MV-4-11 (cell line): ENCODE measurements at places on chromosomes 7 and 10.

DNA sequence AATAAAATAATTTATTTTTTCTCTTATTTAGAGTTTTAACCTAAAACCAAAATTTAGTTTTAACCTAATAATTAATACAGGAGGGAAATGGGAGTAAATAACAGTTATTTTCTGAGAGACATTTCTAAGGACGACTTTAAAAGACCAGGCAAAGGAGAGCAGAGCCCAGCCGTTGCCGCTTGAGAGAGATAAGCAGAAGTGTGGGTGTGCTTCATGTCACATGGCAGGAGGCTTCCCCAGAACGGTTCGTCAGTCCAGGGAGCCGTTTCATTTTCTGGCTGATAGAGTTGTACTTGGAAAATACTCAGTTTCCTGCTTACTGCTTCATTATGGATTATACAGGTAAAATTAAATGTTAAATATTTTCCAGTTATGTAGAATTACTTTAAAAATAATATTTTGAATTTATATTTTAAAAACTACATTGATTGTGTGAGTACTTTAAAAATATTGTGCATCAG, 61.4 kb downstream of the ST7 start:
- peak; percentile 65 for DNase-seq

DNA sequence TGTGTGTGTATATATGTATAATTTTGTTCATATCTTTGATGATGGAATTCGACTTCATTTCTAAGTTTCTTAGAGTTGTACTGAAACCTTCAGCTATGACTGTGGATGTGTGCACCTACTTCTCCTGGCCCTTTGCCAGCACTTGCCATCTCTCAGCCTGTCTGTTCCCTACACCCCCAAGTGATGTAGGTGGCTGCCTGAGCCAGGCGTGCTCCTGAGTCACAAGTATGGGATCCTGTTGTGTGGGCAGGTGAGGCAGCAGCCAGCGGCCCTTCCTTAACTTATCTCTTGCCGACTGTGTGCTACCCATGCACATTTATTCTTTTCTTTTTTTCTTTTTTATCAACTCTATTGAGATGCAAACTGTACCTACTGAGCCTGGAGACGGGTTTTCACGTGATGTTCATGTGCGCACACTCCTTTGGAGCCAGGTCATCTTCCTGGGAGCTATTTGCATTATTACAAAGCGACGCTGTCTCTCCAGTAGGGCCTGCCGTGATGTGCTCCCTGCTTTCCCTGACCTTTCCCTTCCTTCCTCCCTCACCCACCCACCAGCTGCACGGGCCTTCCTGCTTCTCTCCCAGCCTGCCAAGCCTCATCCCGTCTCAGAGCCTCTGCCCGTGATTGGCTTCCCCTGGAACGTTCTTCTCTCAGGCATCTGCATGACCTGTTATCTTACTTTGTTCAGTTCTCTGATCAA, 31.3 kb upstream of the GALNT11 start:
- DNase-seq: no peak

GRCh38 chr10:125859128-125859817, 21.8 kb downstream of the DHX32 start:
- DNase-seq: no peak

GRCh38 chr10:77667426-77668324, 30.1 kb upstream of the KCNMA1 start:
- peak; percentile 4 for DNase-seq

GRCh38 chr7:148242294-148242821, 348.2 kb upstream of the C7orf33 start:
- peak; percentile 44 for DNase-seq

GRCh38 chr10:24884793-24885192, 67.6 kb downstream of the PRTFDC1 start:
- no peak for DNase-seq

- no peak for DNase-seq
Measured at GRCh38 chr10:103711351-103711994, 143.9 kb downstream of the SH3PXD2A start.

DNA sequence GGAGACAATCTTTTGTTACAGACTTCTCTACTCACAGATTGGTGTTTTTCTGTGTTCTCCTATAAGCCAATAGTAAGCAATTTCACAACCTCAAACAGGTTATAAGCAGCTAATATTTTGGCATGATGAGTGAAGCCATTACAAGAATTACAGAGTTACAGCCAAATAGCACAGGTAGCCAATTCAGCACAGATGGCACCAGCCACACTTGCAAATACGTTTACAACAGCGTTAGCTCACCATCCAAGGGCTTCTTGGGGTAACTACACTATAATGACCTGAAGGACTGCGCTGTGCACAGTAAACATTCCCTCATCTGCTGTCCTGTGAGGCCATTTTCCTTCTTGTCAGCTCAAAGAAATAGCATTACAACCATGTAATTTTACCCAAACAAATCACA, 428.6 kb downstream of the TCERG1L start:
- no peak for DNase-seq

GRCh38 chr7:143391462-143392404, 10.6 kb downstream of the ZYX start:
- no peak for DNase-seq

GRCh38 chr10:91002656-91003055, 81.8 kb upstream of the ANKRD1 start:
- DNase-seq: no peak

DNA sequence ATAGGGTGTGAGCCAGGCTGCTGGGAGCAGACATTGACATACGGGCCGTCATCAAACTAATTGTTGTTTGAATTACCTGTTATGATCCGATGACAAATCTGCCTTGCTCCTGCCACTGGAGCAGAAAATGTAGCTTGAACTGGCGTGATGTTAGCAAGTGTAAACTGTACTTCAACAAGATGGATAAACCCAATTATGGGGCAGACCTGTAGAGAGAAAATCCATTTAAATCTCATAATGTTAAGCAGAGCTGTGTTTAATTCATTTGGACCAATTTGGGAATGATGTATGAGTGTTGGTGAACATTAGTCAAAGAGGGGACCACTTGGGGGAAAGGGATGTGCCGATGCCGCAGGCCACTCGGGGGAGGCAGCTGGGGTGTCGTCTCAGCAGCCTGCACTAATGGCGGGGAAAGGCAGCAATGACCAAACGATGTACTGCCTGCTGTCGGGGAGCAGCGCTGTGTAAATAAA, 27.4 kb downstream of the TCF7L2 start:
- DNase-seq: no peak

GRCh38 chr7:7761974-7762779, 43.8 kb upstream of the RPA3 start:
- no peak for DNase-seq

DNA sequence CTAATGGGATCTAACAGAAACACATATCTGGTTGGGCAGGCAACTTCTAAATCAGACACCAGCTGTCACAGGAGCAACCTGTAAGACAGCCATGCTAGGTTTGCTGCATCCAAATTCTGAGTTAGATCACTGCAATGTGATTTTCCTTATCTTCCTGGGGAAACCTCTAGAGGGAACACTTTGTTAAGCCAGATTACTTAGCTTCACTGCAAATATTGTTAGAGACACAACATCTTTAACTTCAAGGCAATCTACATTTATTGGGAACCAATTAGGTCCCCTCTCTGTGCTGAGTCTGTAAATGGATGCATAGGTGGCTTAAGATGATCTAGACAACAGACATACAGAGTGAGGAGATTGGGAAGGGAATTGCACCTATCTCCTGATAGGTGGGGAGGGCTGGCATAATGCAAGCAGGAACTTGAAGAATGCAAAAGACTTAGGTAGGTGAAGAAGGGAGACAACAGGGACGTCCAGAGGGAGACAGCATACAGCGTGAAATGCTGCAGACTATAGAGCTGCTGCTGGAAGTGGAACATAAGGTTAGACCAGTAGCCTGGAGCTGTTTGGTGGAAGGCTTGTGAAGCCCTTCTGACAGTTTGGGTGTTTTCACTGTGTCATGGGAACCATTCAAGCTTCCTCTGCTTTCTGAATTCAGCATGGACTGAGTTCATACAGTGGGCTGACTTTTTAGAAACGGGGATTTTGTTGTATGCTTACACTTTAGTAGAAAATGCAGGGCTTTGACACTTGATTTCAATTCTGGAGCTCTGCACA, 109.8 kb upstream of the ELMO1 start:
- no peak for DNase-seq

GRCh38 chr7:113004726-113005454, 81.7 kb downstream of the GPR85 start:
- no peak for DNase-seq

DNA sequence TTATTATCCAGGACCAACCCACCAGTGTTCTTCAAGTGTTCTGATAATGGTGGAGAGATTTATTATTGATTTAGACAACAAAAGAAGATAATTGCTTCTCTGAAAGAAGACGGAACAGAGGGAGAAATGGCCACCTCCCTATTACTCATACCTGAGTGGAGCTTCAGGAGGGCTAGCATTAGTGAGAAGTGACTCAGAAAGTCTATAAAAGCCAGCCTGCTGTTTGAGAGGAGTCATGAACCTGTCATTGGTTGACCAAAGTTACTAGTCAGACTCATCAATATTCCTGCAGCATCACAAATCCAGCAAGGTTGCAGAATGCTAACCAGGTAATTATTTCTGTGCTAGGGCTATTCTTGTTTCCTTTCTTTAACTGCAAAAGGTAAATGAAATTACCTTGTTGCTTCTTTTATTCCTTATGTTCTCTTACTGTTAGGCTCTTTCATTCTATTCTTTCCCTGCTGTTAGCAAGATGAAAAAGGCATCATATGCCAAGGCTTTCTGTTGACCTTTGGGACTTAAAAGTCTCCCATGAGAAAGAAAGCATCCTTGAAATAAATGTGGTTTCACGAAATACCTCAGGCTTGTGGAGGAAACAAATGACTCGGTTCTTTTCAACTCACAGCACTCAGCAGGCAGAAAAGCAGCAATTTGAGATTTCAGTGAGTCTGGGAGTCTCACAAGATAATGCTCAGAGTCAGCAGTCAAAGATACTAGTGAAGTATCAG, 256.4 kb upstream of the PHYHIPL start:
- no peak for DNase-seq

GRCh38 chr10:108411206-108411605, 1246.7 kb upstream of the SORCS1 start:
- peak; percentile 85 for DNase-seq

DNA sequence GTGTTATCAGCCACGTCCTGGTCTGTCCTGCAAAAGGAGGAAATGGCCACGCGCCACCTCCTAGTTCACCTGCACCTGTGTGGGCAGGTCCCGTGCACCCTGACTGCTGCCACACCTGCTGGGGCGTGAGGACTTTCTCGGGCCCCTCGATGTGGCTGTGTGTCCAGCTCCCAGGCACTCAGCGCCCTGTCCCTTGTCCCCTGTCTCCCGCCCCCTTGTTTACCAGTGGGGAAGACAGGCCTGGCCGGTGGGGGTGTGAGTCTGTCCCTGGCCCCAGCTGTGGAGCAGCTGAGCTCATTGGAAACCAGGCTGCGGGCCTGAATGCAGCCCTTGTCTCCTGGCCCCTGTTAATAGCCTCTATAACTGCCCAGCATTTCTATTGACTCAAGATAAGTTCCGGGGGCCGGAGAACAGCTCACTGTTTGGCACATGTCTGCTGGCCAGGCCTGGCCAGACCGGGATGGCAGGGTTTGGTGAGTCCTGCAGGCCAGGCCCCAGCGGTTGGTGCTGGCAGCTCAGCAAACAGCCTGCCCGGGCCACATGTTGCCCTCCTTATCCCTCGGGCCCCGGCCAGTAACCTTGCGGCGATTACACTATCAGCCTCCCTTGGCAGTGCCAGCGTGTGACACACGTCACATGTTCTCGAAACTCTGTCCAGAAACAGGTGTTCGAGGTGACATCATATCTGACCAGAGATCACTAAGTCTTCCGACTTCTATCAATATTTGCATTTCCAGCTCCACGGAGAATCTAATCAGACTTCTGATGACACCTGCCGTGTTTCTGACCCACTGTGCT, 52.1 kb downstream of the FOXL3 start:
- no peak for DNase-seq

DNA sequence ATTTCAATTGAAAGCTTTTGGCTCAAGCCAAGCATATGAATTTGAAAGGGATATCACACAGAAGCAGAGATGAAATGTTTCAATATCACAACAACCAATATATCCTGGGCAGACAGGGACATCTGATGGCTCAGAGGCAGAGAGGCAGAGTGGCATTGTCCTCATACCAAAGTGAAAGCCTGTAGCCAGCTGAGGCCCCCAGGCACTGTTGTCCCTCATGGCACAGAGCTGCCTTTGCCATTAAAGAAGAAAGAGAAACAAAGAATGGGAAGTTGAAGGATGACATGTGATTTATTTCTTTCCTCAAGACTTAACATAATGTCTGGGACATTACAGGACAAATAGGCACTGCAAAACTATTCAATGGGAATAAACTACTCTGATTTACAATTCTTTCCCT, 504.3 kb upstream of the PCDH15 start:
- DNase-seq: no peak

GRCh38 chr10:126504063-126504760, 115.9 kb upstream of the ADAM12 start:
- DNase-seq: peak; percentile 5

GRCh38 chr7:77699056-77699455, 2.8 kb downstream of the RSBN1L start:
- DNase-seq: no peak

DNA sequence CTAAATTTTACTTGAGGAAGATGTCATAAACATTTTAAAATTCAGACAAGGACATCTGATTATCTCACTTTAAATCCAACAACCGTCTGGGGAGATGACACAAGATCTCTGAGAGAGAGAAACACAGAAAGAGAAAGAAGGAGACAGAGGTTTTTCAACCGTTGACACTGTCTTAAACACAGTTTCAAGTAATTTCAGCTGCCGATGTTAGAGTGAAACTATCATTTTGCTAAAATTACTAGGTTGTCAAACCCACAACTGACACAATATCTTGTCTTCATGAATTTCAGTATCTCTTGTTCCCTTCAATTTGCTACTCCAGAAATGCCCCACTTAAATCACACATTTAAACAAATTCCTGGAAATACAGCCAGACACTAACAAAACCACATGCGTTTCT, 174.8 kb downstream of the RAPGEF5 start:
- no peak for DNase-seq

GRCh38 chr7:85356916-85357315, 170.1 kb upstream of the SEMA3D start:
- no peak for DNase-seq

DNA sequence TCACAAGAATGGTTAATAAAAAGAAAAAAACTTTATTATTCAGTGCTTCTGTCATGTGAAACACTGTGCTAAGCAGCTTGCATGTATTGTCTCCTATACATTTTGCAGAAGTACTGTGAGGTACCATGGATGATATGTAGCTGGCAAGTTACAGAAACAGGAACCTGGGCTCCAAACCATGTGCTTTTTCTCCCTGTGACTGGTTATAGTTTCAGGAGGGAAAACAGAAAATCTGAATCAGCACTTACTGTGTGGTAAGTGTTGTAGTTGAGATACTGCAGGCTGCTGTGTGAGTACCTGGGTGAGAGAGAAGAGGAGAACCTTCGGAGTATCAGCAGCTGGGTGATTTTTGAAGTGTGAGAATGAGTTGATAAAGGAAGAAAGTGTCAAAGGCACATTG, 285.0 kb downstream of the SUGCT start:
- peak; percentile 66 for DNase-seq
